ENCODE measurements at places on chromosomes 12 and 14.
A peak's percentile ranks its signal among the peaks of the same experiment; 100 is the strongest.

DNA sequence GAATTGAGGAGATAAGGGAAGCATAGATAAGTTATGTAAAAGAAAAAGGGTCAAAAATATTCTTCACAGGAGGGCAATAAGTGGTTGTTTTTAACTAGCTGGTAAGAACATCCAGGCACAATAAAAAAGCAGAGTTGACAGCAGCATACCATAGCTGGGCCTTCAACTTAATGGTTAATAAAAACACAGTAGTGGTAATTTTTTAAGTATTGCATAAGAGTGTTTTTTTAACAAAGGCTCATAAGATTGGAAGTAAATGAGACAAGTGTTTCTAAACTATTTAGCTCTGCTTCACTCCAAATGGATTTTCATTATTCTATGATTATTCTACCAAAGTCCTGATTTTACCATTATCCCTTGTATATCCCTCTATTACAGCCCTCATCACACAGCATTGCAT is 140.1 kb upstream of the TSPAN8 start:
- DNase-seq = no peak

DNA sequence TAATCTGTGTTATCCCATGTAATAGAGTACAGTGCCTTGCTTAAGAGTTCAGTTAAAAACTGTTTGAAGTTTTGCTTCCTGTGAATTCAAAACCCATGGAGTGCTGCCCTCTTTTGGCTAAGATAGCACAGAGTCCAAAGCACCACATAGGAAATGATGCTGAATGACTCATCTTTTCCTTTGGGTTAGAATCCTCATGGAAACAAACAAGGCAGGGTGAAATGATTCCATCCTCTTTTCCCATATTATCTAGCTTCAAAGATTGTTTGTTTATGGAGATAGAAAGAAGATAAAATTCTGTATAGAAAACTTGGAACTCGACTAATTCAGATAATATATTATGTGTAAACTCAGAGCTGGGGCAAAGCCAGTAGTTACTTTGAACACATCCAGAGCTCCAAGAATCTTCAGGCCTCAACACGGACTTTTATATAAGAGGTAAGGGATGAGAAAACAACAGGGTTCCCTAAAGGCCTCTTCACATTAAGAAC is 87.4 kb downstream of the OTOGL start:
- DNase-seq = peak; percentile 72

- DNase-seq = no peak
These were observed 213.4 kb downstream of the AKAP6 start for GRCh38 chr14:32542507-32542906.

GRCh38 chr12:47845081-47845480 is 25.4 kb upstream of the HDAC7 start:
- DNase-seq = no peak

DNA sequence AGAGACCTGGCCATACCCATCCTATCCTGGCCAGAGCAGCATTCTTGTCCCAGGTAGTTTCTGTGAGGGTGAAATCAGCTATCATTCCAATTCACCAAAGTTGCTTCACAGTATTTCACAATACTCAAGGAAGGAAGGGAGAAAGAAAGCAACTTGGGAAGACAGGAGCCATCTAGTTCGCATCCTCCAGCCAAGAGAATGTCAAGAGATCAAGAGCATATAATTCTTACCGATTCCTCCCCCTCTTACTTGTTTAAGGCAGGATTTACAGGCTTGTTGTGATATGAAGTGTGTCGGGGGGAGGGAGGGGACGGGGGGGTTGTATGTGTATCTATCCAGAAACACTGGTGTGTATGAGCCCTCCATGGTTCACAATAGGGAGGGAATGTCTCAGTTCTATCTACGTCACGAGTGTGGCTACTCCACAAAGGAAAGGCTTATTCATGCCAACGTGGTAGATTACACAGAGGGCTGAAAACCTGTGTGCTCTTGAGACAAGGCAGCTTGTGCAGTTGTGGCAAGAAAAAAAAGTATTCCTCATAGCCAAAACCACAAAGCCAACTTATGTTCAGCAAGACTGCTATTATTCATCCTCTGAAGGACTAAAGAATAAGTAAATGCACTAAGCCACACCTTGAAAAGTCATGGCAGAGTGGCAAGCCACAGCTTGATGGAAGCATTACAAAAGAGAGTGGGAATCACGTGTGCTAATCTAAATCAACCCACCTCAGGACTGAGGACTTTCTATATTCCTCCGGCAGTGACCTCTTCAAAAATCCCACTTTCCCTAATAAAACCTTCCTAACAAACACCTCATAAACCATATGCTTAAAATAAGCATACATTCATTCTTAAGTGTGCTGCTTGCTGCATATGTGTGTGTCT is 35.0 kb downstream of the CORO1C start:
- DNase-seq = no peak

DNA sequence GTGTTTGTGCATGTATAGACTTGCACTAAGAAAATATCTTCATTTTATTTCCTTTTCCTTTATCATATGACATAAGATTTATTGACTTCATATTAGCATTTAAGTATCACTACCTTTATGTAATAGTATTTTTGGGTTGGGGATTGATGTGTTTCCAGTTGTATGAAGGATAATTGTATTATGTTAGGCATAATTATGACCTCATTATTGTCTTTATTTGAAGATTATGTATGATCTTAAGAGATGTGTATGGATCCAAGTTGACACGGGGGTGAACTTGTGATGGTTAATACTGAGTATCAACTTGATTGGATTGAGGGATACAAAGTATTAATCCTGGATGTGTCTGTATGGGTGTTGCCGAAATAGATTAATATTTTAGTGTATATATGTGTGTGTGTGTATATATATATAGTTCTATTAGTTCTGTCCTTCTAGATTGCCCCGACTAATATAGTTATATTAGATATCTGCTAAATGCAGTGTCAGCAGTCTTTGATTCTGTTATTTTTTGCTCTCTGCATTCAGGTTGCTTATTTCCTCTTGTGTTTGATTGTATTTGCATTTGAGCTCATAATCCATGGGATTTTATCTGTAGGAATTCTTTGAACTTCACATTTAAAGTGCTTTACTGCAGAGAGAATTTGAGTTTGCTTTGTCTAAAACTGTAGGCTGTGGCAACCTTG is 211.0 kb downstream of the TMEM117 start:
- no peak for DNase-seq

DNA sequence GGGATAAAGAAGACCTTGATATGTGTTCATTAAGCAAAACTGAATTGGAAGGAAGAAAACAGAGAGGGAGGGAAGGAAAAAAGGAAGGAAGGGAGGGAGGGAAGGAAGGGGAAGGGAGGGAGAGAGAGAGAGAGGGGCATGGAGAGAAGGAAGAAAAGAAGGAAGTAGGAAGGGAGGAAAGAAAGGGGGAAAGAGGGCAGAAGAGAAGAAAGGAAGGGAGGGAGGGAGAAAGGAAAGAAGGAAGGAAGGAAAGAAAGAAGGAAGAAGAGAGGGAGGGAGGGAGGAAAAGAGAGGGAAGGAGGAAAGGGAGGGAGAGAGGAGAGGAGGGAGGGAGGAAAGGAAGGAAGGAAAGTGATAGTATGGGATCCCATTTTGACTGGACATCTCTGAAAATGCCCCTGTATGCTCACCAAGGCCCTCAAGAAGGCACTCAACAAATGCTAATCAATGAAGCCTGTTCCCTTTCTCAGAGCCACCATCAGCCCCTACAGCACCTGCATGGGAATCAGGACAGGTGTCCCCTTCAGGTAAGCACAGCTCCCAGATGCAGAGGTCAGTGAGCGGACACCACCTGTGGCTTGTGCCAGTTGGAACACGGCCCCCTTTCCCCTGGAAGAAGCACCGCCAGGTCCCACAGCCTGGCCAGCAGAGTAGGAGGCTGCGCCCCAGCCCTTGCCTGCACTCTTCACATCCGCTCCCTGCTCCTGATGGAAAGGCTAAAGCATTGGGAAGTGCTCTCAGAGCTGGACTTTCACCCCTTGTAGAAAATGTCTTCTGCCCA is 161.4 kb upstream of the DIO3 start:
- DNase-seq = no peak

- DNase-seq = no peak
These were observed 139.4 kb downstream of the PDE3A start for GRCh38 chr12:20507711-20508110.

DNA sequence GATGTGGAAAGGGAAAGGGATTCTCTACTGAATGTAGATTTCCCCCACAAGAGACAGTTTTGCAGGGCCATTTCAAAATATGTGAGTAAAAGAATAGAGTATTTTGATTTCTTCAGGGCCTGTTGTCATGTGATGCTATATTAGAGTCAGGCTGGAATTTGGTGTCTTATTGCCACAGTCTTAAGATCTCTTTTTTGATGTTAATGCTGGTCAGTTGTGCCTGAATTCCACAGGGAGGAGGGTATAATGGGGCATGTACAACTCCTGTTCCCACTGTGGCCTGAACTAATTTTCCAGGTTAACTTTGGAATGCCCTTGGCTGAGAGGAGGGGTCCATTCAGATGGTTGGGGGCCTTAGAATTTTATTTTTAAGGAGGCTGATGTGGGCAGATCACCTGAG is 111.0 kb upstream of the MAX start:
- no peak for DNase-seq

- no peak for DNase-seq
These were observed 1.8 kb upstream of the KRT82 start for GRCh38 chr12:52407918-52408317.

DNA sequence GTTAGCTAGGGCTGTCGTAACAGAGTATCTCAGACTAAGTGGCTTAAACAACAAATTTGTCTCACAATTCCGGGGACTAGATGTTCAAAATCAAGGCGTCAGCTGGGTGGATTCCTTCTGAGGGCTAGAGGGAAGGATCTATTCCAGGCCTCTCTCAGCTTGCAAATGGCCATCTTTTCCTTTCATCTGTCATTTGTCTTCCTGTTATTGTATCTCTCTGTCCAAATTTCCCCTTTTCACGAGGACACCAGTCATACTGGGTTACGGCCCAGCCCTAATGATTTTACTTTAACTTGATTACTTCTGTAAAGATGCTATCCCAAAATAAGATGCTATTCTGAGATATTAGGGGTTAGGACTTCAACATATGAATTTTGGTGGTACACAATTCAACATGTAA is 119.0 kb upstream of the CPSF6 start:
- no peak for DNase-seq

GRCh38 chr12:107360033-107360432 is 266.7 kb upstream of the CRY1 start:
- no peak for DNase-seq

DNA sequence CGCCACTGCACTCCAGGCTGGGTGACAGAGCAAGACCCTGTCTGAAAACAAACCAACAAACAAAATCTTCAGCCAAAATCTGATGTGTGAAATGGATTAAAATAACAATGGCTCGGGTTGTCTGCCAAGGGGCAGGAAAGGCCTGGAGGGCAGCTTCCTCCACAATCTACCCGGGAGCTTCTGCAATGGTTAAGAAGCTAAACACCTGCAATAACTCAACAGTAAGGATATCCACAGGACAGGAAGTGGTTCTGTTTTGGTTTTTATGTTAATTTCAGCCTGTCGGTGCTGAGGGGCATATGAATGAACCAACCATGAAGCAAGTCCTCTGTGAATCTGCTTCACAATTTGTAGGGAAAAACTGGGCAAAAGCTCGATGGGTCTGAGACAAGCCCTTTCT is 34.4 kb downstream of the RAD52 start:
- no peak for DNase-seq

GRCh38 chr12:110565894-110566871 is 16.9 kb downstream of the PPTC7 start:
- no peak for DNase-seq

All from RPMI8226 (cell line).